ENCODE measurements at places on chromosomes 3 and 15.

DNA sequence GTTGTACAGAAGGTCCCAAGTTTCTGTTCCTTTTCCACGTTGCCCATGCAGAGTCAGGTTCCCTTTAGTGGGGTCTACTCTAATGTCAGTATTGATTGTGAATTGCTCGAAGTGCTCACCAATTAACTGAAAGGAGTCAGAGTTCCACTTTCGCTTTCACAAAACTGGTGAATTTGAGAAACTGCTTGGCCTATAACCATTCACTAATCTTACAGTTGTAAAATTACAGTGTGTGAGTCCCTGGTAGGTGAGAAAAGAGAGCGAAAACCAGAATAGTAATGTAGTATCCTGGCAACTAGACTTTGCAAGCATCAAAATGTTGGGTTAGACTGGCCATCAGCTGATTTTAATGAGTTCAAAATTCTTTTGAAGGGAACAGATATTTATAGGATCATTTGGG lies 237.5 kb upstream of the CHRM5 start:
- DNase-seq = no peak

- DNase-seq = peak; percentile 42
Measured at GRCh38 chr3:38651153-38651789, 1.8 kb upstream of the SCN5A start.

DNA sequence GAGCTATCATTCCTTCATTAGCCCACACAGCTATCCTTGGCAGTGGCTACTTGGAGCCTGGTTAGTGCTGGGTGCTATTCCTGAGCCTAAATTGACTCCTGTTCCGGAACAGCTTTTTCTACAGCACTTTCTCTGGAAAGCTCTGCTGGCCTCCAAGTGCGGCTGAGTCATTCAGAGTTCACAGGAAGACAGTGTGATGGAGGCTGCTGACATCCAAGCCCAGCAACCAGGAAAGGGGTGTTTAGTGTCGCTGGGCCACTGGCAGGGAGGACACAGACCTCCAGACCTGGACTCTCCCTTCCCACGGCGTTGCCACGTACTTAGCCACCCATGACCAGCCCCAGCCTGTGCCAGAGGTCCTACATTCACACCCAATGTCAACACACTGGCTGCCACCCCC lies 28.7 kb downstream of the CACNA2D2 start:
- DNase-seq = no peak

GRCh38 chr3:11553436-11554235 lies 90.1 kb downstream of the VGLL4 start:
- no peak for DNase-seq

GRCh38 chr15:91541286-91541685 lies 312.2 kb upstream of the SLCO3A1 start:
- no peak for DNase-seq
